ENCODE measurements at places on chromosomes 13 and 19.

- no peak for DNase-seq
Measured at GRCh38 chr19:57465680-57466381, 8.9 kb upstream of the VN1R1 start.

- no peak for DNase-seq
Measured at GRCh38 chr13:76992548-76993001, 694 bp downstream of the CLN5 start.

DNA sequence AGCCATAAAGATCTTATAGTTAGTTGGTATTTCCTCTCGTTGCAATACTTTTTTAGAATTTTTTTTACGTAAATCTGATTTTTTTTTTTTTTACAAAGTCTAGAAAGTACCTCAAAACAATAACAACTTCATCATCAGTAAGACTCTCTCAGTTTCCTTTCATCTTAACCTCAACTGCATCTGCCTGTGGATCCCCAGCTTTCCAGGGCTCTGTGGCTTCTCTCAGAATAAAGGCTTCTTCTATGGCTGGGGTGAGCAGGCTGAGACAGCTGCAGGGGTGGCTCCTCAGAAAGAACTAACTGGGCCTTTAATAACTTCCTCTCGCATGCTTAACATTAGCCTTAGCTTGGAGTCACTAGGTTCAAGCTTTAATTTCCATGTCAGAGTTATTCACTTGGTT is 4.2 kb downstream of the ZNF506 start:
- DNase-seq, result no peak

DNA sequence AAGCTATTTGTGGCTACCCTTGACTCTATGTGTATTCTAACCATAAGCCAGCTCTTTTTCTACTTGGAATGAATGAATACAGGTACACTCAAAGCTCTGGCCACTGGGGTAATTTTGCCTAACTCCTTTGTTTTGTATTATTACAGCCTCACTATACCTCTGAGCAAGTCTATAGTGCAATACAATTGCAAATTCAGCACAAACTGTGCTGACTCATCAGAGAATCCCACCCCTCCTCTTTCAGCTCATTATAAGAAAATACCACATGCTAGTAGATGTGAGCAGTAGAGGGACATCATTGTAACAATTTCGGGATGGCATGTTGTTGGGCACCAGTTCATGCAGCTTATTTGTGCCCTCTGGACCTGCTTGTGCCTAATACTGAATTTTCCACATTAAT is 1382.2 kb downstream of the SLITRK5 start:
- no peak for DNase-seq

DNA sequence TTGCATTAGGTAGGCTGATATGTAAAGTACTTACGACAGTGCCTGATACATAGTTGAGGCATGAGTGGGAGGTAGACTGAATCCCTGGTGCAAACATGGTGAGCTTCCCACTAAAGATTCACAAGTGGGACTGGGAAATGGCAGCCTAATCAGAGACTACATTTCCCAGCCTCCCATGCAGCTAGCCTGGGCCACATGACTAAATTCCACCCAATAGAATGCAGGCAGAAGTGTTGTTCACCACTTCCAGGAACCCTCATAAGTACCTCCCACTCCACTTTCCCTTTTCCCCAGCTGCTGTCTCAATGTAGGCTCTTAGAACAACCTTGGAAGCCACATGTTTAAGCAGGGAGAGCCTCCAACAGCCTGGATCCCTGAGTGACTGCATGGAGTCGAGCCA is 104.9 kb downstream of the CACNA1A start:
- DNase-seq, result no peak

DNA sequence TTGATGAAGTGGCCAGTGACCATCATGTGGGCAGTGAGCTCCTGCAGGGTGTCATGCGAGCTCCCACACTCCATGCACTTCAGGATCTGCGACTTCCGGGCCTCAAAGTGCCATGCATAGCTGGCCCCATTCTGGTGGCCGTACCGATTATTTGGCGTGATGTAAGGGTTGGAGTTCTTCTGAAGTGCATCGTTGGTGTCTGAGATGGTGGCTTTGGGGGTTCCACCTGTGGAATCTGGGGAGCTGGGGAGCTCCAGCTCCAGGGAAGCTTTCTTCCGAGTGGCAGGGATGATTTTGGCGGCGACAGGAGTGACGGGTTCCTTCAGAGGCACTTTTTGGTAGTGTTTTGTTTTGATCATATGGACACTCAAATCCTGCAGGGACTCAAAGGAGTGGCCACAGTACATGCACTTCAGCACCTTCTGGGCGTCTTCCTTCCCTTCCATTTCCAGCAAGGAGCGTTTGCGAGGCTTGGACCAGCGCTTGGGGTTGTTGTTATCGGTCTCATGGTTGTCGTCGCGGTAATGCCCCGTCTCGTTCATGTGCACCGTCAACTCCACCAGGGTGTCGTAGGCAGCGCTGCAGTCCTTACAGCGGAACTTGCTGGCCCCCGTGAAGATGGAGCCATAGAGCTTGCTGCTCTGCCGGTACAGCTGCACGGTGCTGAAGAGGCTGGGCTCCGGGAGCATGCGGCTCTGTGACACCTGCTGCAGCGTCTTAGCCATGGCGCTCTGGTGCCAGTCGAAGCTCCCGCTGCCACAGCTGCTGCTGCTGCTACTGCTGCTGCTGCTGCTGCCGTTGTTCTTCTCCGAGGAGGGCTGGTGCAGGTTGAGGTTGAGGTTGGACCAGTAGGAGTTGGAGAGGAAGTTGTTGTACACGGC is 70.4 kb downstream of the TSHZ3 start:
- DNase-seq, result no peak

GRCh38 chr13:42996584-42996983 is 4.5 kb upstream of the EPSTI1 start:
- no peak for DNase-seq

DNA sequence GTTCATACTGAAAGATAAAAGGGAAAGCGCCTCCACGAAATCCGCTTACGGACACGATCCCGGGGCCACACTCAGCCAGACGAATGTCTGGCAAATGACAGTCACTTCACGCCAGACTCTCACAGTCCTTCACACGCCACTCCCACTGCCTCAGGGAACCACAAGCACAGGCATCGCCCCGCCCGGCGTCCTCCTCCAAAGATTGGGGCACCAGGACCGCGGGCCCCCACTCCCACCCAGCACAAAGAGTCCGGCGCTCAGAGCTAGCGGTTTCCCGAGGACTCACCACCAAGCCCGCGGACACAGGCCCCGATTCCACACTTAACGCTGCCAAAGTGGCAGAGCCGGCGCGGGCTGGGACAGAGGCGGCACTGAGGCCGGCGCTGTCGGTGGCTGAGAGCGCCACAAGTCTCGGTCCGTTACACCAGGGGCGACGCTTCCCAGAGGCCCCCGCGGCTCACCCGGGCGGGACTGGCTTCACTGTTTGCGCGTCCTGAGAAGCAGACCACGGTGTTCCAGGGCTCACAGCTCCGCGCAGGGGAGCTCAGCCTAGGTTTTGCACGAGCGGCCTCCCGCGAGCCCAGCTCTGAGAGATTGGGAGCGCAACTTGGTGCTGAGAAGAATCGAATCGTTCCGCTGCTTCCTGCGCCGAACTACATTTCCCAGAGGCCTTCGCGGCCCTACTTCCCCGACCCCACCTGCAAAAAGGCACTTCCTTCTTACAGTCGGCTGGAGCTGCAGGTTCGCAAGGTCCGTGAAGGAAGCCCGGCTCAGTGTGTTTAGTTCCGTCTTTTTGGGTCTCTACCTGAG is at the start of gene ZNF569:
TSS of gene ZNF569 (minus strand) at position 647 of the 810 bp plus-strand sequence. CDS start 22,523 bp downstream, outside the sequence.
- peak; percentile 73 for DNase-seq

- no peak for DNase-seq
Measured at GRCh38 chr13:42762917-42763316, 18.5 kb upstream of the FAM216B start.

- no peak for DNase-seq
Measured at GRCh38 chr19:56956503-56957226, 116.1 kb upstream of the PEG3 start.

DNA sequence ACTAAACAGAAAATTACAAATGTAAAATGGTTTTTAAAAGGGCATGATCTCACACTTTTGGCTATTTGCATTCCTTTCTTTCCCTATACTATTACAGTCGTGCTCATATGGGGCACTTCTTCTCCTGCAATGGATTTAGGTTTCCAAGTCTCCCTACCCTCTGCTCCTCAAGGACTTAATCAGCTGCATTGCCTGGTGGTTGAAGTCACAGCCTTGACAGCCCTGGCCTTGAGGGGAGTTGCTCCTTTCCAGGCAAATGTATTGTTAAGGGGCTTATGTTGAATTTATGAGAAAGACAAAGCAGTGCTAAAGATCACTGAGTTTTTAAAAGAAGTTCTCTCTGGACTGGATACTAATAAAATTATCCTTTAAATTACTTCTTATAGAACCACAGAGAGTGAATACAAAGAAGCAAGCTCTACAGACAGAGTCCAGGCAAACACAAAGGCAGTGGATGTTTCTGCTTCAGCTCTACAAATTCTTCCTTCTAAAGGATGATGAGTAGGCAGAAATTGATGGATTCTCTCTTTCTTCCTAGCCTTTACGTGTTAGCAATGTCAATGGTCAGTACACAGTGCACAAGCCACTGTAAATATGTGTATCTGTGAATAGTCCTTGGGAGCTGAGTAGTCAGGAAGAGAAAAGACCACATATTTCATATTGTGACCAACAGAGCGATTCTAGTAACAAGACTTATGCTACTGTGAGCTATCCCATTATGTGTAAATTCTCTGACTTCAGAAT is 390.9 kb downstream of the TBC1D4 start:
- DNase-seq, result no peak

DNA sequence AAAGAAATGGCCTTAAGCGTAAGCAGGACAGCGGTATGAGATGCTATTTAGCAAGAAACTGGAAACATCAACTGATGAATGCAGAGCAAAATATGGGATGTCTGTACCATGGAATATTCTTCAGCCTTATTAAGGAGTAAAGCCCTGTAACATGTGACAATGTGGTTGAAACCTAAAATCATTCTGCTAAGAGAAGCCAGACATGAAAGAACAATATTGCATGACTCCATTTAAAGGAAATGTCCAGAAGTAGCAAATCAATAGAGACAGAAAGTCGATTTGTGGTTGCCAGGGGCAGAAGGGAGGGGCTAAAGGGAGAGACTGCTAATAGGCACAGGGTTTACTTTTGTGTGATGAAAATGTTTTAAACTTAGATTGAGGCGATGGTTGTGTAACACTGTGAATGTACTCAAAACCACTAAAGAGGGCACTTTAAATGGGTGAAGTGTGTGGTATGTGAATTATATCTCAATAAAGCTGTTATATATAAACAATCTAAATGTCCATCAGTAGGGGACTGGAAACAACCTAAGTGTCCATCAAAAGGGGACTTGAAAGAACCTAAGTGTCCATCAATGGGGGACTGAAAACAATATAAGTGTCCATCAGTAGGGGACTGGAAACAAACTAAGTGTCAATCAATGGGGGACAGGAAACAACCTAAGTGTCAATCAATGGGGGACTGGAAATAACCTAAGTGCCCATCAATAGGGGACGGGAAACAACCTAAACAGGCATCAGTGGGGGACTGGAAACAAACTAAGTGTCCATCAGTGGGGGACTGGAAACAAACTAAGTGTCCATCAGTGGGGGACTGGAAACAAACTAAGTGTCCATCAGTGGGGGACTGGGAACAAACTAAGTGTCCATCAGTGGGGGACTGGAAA is 45.4 kb downstream of the CCL25 start:
- no peak for DNase-seq

DNA sequence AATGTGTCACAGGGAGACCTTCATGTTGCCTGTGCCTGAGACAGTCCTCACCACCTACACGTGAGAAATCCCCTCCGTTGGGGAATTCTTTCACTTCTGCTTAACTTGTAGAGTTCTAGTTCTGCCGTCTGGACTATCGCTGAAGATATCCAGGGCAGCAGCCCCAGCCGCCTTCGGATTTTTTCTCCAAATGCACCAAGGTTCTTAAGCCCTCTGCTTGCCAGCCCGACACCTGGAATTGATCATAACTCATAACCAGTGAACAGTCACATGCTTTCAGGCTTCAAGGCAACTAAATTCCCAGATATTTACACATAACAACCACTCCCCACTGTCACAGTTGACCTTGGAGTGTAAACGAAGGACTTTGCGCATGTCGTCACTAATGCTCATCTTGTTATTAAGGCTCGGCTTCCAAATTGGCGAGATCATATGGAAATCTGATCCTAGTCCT is 114.4 kb downstream of the RAB20 start:
- no peak for DNase-seq

- no peak for DNase-seq
Measured at GRCh38 chr19:30529876-30530275, 157.7 kb downstream of the ZNF536 start.

GRCh38 chr13:71214821-71215220 is 652.2 kb downstream of the DACH1 start:
- DNase-seq, result no peak

- DNase-seq, result no peak
Measured at GRCh38 chr13:21025539-21025938, 35.8 kb downstream of the LATS2 start.

DNA sequence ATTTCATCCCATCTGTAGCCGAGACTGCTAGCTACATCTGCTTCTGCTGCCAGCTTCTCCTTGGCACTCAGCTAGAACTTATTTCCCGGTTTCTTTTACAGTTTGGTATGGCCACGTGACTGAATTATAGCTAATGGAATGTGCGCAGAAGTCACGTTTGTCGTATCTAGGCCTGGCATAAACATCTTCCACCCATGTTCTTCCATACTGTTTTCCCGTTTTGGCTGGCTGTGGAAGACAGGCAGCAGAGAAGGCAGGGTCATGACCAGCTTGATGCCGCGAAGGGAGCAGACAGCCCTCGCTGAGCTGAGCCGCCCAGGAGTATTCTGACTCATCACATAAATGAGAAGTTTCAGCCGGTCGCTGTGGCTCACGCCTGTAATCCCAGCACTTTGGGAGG is 186.7 kb downstream of the RFC3 start:
- no peak for DNase-seq

DNA sequence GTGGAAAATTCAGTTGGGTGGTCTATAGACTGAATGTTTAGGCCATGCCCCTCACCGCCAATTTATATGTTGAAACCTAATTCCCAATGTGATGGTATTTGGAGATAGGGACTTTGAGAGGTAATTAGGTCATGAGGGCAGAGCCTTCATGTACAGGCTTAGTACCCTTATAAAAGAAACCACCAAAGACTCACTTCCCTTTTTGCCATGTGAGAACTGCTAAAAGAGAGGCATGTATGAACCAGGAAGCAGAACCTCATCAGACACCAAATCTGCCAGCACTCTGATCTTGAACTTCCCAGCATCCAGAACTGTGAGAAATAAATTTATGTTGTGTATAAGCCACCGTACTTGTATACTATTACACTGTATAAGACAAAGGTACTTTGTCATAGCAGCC is 40.6 kb downstream of the UQCRFS1 start:
- DNase-seq, result no peak
